ENCODE measurements at places on chromosomes 5 and 9.

GRCh38 chr5:142012186-142012785 lies 541 bp downstream of the GNPDA1 start:
- no peak for DNase-seq

DNA sequence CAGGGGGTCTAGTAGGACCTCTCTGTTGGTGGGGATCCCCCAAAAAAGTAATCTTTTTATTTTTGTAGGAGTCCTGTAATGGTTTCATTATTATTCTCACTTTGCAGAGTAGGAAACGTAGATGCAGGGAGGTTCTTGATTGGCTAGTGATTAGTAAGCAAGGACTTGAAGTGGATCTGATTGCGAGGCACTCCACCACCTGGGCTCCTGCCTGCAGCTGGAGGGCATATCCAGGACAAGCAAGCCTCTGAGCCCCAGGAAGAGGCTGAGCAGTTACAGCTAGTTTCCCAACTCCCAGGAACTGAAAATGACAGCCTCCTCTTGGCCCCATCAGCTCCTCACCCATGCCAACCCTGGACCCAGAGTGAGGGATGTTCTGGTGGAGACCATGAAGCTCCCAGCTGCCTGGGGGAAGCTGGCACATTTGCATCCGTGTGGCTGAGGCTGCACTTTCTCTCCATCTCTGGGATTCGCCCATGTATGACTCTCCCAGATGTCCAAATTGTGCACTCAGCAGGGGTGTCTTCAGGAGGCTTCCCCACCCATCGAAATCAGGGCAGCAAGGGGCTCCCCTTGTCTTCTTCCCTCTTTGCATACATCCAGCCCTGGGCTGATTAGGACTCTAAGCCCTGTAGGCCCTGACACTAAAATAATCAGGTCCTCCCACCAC lies 10.2 kb downstream of the KCNIP1 start:
- DNase-seq = no peak

GRCh38 chr5:135437422-135437795 lies 9.7 kb downstream of the DCANP1 start:
- no peak for DNase-seq

- DNase-seq = no peak
These were observed 4.4 kb downstream of the SLC22A4 start for GRCh38 chr5:132298298-132299212.

DNA sequence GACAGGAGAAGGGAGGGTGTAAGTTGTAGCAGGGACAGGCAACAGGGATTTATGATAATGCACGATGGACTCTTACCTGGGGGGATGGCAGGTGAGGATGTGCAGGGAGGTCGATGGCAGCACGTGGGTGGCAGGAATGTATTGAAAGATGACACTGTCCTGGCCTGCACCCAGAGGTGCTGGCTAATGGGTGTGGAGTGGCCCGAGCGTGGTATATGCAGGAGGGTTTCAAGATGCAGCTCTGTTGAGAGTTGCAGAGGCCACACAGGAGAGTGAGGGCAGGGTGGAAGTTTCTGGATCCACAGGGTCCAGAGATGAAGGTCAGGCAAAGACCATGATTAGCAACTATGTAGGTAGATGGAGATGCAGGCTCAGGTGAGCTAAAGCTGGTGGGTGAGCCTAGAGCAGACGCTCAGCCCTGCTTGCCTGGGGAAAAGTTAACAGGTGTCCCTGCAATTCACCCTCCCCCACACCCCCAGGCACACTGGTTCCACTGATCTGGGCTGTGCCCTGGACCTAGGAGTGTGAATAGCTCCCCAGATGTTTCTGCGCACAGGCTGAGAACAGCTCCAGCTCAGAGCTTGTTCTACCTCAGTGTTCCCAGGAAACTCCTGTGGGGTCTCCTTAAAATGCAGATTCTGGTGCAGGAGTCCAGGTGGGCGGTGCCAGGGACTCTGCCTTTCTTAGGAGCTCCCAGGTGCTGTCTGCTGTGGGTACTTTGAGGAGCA lies 21.5 kb upstream of the S1PR3 start:
- no peak for DNase-seq

DNA sequence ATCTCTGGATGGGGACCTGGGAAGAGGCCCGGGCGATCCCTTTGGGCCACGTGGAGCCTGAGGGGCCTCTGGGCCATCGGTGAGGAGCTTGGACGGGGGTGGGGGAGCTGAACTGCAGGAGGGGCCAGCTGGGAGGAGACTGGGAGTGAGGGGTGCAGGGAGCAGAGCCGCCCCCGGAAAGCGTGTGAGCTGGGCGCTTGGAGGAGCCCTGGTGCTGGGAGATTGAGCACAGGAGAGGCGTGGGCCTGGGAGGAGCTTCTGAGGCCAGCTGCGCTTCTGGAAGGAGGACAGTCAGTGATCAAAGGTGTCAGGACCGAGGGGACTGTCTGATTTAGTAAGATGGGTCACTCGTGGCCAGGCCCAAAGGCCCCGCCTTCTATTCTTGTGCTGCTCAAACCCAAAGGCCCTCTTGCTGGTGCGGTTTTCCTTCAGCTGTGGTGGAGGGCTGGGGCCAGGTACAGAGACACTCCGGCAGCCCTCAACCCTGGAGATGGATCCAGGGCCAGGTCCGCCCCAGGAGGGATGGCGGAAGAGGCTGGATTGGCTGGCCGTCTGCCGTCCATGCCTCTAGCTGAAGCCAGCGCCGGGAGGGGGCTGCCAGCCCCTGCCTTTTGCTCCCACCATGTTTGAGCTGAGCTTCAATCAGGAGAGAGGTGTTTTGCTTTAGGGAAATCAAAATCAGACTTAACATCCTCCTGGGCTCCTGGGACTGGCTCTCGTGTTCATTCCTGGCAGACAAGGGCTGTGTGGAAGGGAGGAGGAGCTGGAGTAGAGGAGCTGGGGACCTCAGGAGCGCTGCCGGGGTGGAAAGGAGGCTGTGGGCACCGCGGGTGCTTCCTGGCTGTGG lies 21.6 kb downstream of the NCS1 start:
- no peak for DNase-seq

DNA sequence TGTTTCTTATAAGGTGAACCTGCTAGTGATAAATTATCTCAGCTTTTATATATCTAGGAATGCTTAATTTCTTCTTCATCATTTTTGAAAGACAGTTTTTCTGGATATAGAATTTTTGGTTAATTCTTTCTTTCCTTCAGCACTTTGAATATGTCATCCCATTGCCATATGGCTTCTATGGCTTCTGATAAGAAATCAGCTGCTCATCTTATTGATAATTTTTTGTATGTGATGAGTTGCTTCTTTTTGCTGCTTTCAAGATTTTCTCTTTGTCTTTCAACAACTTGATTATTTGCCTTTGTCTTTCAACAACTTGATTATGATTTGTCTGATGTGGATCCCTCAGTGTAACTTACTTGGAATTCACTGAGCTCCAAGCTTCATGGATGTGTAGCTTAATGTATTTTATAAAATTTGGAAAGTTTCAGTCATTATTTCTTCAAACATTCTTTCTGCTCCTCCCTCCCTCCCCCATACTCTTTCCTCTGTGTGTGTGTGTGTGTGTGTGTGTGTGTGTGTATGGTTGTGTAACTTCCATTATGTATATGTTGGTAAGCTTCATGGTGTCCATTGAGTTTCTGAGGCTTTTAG lies 243.9 kb downstream of the TLE1 start:
- DNase-seq = no peak

DNA sequence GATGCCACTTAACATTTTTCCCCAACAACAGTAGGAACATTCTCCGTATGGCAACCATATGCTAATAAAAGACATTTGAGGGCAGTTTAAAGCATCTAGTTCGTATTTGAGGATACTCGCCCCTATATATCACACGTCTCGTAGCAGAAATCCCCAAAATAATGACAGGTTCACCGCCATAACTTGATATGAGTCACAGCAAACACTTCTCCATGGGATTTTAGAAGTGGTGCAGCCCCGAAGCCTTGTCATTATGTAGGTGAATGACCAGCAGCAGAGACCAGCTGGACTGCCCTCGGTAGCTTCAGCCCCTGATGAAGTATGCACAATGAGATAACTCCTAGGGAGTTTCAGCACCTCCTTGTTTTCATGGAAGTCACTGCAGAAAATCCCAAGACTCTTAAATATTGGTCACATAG lies 2.0 kb downstream of the CTNND2 start:
- DNase-seq = no peak

GRCh38 chr9:93712896-93713295 lies 136.5 kb downstream of the PHF2 start:
- no peak for DNase-seq

GRCh38 chr5:103804711-103805110 lies 242.1 kb upstream of the NUDT12 start:
- DNase-seq = no peak

DNA sequence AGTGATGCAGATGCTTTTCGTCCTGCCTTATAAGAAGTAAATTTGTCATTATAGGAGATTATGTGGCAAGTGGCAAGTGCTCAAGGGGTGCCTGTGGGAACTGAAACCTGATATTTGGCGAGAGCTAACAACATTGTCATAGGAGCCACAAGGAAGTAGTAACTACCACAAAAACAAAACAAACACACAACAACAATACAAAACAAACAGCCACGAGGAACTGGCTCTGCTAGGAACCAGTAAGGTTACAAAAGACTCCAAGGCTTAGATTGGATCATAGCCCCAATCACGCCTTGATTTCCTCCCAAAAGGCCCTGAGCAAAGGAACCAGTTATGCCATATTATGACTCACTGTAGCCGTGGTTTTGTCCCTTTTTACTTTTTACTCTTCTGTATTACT lies 1045.2 kb downstream of the CDH12 start:
- no peak for DNase-seq

All from epithelial cell of proximal tubule (primary cell).